ENCODE measurements at places on chromosomes 7 and 10. TPM values are rescaled to one million over a fixed set of nuclear protein-coding genes. Genes with fewer than 3 reads are reported as not detected.

The MAGI2 gene
- polyA plus RNA-seq, result 2.2 TPM

The MALRD1 gene
- 0.19 TPM for polyA plus RNA-seq

The GDI2 gene
- 20.0 TPM for polyA plus RNA-seq

The ATP6V1F gene
- 198 TPM for polyA plus RNA-seq

The EPHB6 gene
- 1.6 TPM for polyA plus RNA-seq

The FAM241B gene
- polyA plus RNA-seq, result 5.3 TPM

The RARRES2 gene
- 16.0 TPM for polyA plus RNA-seq

The PRPS1L1 gene
- not detected for polyA plus RNA-seq

The PNLIPRP2 gene
- polyA plus RNA-seq, result not detected

The DRGX gene
- polyA plus RNA-seq, result not detected

The SLC26A5 gene
- polyA plus RNA-seq, result not detected

The KAZALD1 gene
- 10.0 TPM for polyA plus RNA-seq

All from heart left ventricle (tissue), 16 donors.